ENCODE measurements at places on chromosomes 6 and 20. TPM values are rescaled to one million over a fixed set of nuclear protein-coding genes. Genes with fewer than 3 reads are reported as not detected.
A peak's percentile ranks its signal among the peaks of the same experiment; 100 is the strongest.

DNA sequence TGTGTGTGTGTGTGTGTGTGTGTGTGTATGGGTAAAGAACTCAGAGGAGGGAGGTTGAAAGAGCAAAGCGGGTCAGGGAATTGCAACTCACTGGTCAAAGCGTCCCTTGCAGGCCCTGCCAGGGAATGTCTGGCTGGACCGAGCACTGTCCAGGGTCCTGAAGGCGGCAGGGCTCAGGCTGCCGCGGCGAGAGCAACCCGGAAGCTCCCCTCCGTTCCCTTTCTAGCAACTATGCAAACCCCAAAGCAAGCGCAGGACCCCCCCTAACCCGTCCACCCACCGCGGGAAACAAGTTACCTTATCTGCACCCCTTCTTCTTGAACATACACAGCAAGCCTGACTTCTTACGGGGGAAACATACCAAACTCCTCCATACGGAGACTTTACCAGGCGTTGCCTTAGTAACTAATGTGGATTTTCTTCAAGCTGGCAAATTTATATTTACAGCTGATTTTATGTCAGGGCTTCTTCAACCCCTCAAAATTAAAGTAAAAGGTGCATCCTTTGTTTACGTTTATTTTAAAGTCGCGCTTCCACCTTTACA is 538 bp upstream of the GRM1 start:
- H3K36me3 ChIP-seq: no peaks in the 10 kb centered on the region
- peak overlapping the region; percentile 32 for H3K4me3 ChIP-seq
- peaks cover 3% of the 10 kb centered on the region for H3K4me1 ChIP-seq

GRCh38 chr20:34755367-34755766 is 51.2 kb downstream of the TP53INP2 start:
- no peaks in the 10 kb centered on the region for H3K27me3 ChIP-seq
- H3K36me3 ChIP-seq: peaks cover 59% of the 10 kb centered on the region
- H3K27ac ChIP-seq: no peak overlapping the region
- DNase-seq: no peak
- H3K4me3 ChIP-seq: no peak overlapping the region

DNA sequence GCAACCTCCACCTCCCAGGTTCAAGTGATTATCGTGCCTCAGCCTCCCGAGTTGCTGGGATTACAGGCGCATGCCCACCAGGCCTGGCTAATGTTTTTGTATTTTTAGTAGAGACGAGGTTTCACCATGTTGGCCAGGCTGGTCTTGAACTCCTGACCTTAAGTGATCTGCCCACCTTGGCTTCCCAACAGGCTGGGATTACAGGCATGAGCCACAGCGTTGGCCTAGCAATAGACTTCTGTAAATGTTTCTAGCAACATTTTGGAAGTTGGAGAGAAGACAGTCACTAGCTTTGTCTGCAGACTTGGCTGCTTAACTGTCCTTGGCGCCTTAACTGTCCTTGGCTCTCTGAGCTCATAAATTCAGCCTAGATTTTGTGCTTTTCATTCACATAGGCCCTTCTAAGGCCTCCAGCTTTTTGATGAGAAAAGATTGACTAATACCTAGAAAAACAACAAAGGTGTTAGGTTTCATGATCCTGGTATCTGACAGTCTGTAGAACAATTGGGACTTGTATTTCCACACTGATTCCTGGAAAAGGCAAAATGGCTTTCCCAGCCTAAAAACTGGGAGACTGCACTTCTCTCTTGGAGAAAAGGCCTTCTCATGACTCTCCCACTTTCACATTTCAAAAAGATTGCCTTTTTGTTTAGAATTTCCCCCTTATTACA is 49.7 kb downstream of the OR2B2 start:
- H3K27me3 ChIP-seq: no peaks in the 10 kb centered on the region
- no peak for DNase-seq
- H3K36me3 ChIP-seq: no peaks in the 10 kb centered on the region
- H3K27ac ChIP-seq: no peak overlapping the region

The HLA-G gene
- 0.32 TPM for total RNA-seq

DNA sequence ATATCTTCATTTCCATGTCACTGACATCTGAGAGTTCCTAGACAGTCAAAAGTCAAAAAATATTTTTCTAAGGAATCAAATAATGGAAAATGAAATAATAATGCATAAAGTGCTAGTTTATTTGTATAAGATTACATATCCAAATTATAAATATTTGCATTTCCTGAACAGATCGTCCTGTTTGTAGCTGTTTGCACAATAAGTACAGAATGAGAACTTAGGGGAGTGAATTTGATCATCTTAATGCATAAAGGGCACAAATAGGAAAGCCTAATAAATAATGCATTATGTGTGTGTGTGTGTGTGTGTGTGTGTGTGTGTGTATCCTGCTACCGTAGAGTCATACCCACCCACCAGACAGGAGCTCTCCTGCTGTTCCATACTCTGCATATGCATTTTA is 521.0 kb upstream of the EPHA7 start:
- peaks cover 42% of the 10 kb centered on the region for H3K4me1 ChIP-seq
- no peak overlapping the region for H3K4me3 ChIP-seq
- no peaks in the 10 kb centered on the region for H3K36me3 ChIP-seq

Data from osteocyte (in vitro differentiated cells).